ENCODE measurements at places on chromosomes 1 and 21.

DNA sequence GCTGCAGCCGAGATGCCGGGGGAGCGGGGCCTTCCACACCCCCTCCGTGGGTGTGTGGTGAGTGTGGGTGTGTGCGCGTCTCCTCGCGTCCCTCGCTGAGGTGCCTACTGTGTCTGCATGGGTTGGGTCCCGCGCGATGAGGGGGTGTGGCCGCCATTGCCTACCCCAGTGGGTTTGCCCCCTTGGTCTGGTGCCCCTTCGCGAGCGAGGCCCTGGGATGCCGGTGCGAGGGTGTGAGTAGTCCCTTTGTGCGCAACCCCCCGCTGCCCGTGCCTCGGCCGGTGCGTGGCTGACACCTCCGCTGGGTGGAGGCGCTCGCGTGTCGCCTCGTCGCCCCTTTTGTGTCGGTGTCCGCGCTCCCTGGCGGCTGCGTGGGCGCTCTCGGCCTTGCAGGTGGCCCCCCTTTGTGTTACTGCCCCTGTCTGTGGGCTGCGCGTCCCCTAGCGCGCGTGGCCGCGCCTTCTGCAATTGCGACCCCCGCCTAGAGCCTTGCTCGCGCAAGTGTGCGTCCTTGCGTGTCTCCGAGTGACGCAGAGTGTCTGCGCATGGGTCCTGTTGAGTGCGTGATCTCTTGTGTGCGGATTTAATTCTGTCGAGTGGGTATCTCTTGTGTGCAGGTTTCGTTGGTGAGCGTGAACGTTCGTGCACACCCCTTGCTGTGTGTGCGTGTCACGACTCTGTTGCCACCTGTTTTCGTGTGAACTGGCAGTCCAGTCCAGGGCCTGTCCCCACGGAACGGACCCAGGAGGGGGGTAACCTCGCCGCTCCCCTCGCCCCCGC is 553 bp downstream of the TTC3 start:
- DNase-seq = peak; percentile 85

DNA sequence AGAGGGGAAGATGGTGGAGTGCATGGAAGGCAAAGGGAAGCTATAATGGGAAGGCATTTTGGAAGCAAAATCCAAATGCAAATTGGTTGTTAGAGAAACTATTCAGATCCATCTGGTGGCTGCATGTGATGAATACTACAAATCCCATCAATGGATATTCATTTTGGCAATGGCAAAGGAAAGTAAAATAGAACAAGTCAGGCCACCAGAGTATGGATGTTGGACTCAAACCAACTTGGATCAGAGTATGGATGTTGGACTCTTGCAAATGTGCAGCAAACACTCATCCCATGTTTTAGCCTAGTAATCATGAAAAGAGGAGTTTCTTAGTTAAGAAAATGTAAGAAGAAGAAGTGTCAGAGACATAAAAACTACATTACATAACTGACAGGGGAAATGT is 289.6 kb upstream of the DAB1 start:
- no peak for DNase-seq

DNA sequence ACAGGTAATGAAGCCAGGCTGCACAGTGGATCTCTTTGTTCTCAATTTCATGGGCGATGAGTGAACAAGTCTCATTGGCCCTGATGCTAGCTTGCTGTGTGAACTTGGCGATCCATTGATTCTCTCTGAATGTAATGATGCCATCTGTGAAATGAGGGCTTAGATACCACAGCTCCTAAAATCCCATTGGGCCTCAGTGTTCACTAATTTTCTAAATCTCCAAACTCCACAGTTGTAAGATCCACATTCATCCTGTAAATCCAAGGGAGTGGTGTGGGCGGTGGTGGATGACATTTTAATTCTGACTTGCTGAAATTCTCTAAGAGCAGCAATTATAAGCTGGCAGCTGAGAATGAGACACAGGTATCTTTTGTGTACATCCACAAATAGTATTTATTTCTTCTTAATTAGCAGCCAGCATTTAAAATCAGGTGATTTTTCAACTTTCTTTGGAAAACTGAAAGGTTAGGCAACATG is 9.6 kb upstream of the ACTL8 start:
- DNase-seq = no peak

GRCh38 chr21:37490084-37490483 is 123.5 kb downstream of the DYRK1A start:
- no peak for DNase-seq

DNA sequence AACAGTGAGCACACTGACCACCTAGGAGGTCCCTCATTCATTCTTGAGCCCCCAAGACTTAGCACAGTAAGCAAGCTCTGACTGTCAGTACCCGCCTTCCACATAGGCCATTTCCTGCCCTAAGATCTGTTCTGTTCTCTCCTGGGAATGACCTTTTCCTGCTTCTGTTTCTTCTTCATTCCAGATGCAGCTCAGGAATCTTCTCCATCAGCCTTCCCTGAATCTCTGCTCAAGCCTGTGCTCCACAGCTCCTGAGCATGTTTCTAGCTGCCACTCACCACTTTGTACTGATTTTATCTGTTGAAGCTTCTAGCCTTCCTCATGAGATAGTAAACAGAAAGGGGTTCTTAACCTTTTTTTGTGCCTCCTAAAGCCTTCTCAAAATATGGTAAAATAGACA is 56.6 kb downstream of the ZNF281 start:
- no peak for DNase-seq

DNA sequence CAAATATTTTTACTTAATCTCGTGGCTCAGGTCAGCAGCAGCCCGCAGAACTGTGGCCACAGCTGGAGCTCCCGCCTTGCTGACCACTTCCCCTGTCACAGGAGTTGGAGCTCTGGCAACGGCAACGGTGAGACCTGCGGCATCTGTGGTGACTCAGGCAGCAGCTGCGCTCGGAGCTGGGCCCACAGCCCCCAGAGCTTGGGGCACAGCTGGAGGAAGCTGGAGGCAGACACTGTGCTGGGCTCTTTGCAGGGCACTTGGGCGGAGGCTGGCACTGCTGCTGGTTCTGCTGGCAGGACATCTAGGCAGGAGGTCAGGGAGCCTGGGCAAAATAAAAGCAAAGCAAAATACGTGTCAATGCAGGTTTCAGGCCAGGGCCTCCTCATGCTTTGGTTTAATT is at the start of gene LCE3A:
TSS of gene LCE3A (minus strand) at position 301 of the 400 bp plus-strand sequence. CDS start at position 301, 0 bp downstream.
- no peak for DNase-seq

DNA sequence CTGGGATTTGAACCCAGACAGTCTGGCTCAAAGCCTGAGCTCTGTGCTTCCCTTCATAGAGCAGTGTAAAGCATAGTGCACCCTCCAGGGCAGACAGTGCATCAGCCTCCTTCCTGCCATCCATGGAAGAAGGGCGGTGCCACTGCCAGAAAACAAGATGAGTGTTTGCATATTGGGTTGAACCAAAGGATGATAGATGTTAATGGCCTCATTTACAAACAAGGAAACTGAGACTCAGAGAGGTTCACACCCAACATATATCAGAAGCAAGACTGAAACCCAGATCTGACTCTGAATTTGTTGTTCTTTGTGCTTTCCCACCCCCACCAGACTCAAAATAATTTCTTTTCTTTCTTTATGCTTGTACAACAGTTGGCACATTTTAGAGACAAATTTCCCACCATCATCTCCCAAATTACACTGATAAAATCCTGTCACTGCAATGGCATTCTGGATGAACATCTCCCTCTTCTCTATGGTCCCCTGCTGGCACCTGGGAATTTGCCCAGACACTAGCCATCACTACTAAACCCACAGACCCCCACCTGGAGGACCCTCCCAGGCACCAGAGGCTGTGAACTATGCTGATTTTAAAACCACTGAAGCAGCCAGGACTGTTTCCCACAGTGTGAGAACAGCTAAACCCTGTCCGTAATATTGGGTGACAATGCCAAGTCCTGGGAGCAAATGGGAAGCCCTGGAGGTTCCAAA is 45.4 kb upstream of the MPZL1 start:
- no peak for DNase-seq

GRCh38 chr1:99580451-99580850 is 65.5 kb upstream of the PALMD start:
- no peak for DNase-seq

- peak; percentile 11 for DNase-seq
Measured at GRCh38 chr1:3734602-3735001, 17.6 kb upstream of the CCDC27 start.

DNA sequence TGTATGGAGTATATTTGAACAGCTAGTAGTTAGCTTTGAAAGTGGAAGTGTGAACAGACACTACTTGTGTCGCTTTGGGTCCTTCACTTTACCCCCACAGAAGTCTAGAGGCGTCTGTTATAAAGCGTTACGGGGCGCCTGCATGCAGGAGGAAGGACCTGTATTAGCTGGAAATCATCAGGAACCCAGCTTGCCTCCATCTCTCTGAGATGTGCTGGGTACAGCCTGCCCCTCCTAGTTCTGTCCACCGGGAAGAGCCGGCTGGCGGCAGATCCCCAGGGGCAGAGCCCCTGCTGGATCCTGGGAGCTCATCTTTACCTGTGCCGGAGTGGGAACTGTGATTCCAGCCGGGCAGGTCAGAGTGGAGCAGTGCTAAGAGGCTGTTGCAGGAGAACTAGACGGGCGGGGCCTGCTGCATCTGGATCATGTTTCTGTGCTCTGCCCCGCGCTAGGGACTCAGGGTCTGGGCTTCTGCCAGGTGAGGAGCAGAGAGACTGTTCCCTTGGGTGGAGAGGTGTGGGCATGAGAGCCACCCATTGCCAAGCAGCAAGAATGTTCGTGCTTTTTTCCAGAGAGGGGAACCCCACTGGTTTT is 22.3 kb upstream of the SPSB1 start:
- no peak for DNase-seq

DNA sequence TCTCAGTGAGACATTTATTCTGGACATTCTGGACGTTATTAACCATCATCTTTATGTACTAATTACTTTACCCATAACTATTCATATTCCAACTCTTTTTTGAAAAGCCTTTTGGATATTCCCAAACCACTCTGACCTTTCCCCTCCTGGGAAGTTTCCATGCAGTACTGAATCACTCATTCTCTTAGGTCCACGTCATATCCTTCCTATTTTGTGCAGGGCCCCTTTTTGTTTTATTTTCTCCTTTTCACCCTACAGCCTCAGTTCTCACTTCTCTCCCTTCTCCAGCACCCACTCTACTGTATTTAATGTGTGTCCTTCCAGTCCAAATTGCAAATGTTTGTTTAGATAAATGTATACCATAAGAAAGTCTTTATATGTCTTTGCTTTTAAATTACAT is 16.4 kb upstream of the ATP1A1 start:
- DNase-seq = no peak

- DNase-seq = no peak
Measured at GRCh38 chr1:90782046-90782445, 64.9 kb upstream of the BARHL2 start.

DNA sequence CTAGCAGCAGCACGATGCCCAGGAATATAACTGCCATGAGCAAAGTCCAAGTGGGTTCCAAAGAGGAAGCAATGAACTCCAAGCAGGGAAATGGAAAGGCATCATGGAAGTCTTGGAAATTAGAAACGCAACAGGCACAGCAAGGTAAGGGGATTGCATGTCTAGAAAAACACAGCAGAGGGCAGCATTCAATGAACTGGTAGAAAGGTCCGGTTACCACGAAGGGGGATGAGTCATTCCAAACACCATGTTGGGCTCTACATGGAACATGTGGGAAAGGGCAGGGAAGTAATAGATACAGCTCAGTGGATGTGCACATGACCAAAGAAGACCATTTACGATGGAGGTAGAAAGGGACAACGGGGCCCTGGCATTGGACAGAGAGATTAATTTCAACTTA is 36.4 kb downstream of the RXRG start:
- no peak for DNase-seq

GRCh38 chr21:28640326-28640725 is 352.4 kb downstream of the LTN1 start:
- no peak for DNase-seq

GRCh38 chr1:204104331-204105130 is 31.6 kb downstream of the SOX13 start:
- DNase-seq = peak; percentile 53

DNA sequence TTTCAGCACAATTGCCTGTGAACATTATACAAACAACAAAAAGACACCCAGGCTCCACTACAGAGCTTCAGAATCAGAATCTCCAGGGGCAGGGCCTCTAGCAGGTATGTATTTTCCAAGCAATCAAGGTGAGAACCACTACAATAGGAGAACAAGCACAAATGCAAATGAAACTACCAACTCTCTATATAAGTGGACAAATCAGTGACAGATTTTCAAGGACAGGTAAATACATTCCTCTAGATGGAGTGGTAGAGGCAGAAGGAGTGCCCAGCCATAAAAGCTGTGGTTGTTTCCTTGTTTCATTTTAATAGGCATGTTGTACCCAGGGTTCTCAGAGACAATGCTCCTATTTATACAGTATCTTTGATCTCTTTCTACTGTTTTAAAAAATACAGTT is 20.1 kb upstream of the CCDC17 start:
- DNase-seq = no peak

- DNase-seq = peak; percentile 14
Measured at GRCh38 chr1:161486806-161487741, 18.2 kb upstream of the FCGR2A start.

DNA sequence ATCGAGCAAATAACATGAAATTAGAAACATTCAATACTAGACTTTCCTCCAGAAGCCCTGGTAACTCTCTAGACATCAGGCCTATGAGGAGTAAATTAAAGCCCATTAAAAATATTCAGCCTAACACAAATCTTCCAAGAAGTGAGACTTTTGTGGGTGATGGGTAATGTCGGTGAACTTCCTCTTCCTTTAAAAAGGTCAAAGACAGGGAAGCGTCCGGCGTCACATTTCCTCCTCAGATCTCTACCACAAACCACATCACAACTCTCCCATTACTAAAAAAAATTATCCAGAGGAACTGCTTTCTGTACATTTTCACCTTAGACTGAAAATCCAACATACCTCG is 1.4 kb downstream of the EIF4G3 start:
- no peak for DNase-seq

- DNase-seq = no peak
Measured at GRCh38 chr1:43841321-43842174, 92.1 kb upstream of the ARTN start.

- no peak for DNase-seq
Measured at GRCh38 chr1:59714966-59715365, 99.8 kb upstream of the HOOK1 start.

GRCh38 chr1:180953291-180954004 is 40.8 kb downstream of the KIAA1614 start:
- DNase-seq = no peak

DNA sequence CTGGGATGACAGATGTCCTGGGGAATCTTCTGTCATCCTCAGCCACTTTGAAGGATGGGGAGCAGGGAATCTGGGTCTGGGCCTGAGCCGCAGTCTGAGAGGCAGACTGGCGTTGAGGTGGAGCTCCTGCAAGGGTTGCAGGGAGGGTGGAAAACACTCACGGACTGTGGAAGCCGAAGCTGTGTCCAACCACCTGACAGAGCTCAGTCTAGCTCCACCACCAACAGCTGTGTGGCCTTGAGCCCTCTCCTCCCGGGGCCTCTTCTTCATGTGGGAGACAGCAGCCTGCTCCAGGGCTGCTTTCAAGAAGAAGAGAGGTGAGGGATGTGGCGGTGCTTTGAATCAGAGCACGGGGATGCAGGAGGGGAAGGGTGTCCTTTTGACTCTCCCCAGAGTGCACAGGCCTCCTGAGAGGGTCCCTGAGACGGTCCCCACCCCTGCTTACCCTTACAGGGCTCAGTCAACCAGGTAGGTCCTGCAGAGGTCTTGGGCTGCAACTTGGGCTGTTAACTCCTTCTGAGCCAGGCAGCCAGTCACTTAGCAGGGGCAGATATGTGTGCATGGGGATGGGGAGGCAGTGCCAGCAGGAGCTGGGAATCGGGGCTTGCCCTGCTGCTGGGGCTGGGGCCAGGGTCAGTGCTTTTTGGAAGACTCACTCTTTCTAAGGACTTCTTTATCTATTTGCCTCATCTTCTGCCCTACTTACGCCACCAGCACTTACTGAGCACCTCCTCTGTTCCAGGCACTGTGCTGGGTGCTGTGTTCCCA is 216.3 kb downstream of the PTPRU start:
- no peak for DNase-seq

GRCh38 chr1:230171356-230172015 is 104.4 kb downstream of the GALNT2 start:
- no peak for DNase-seq

Data from CD8-positive, alpha-beta T cell (primary cell).